ENCODE measurements at places on chromosomes 2 and 18. TPM values are rescaled to one million over a fixed set of nuclear protein-coding genes. Genes with fewer than 3 reads are reported as not detected.

GRCh38 chr18:25033747-25034471 is 318.1 kb downstream of the ZNF521 start:
- no peak for DNase-seq

GRCh38 chr2:84631985-84632384 is 115.7 kb downstream of the DNAH6 start:
- DNase-seq = no peak

DNA sequence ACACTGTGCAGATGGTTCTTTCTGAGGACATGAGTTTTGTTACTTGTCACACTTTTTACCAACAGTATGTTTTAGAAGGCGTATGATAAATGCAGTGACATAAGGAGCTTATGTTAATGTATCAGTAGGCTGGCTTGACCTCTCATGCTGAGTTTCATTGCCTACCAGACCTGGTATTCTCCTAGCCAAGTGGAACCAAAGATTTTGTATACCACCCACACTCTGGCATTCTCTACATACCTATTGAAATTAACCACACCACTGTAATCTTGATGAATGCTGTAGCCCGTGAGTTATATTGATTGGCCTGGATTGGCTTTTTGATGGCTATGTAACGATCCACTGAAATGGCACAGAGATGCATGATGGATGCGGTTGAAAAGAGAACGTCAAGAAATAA is 11.4 kb downstream of the HTR2B start:
- DNase-seq = no peak

DNA sequence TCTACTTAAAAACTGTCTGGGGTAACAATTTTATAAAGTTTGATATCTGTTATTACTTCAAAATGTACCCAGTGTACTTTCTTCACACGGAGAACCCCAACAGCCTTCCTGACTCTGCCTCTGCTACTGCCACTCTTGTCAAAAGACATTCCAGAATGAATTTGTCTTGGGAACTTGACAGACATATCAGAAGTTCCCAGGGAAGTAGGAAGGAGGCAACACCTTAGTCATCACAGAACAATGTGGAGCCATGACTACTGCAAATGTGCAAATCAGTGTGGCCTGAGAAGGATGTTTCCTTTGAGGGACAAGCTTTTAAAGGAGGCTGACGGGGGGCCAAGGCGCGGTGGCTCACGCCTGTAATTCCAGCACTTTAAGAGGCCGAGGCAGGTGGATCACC is 133.8 kb upstream of the RNF152 start:
- no peak for DNase-seq

- no peak for DNase-seq
Observed at GRCh38 chr2:46045888-46046287, 251.3 kb upstream of the EPAS1 start.

DNA sequence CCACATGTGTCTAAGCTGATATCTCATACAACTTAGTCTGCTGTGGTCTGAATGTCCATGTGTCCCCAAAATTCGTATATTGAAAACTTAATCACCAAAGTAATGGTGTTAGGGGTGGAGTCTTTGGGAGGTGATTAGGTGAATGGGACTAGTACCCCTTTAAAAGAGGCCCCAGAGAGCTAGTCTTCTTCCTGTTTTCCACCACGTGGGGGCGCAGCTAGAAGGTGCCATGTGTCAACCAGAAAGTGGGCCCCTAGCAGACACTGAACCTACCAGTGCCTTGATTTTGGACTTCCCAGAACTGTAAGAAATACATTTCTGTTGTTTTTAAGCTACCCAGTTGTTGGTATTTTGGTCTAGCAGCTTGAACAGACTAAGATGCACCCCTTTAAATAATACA is 86.6 kb downstream of the ASB1 start:
- DNase-seq = no peak

DNA sequence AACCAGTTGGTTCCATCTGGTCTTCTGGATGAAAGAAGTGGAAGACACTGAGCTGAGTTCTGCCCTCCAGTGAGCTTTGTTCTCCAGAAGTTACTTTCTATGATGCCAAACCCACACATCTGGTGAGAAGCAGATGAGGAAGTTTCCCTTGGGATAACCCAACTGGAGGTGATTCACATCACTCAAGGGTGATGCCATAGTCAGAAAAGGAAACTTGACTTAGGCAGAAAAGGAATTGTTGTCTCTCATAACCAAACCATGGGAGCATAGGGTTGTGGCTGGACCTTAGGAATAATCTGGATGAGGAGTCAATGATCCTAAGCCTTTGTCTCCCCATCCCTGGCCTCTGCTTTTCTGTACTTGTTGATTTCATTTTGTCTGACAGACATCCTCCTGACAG is 43.7 kb downstream of the CDC42EP3 start:
- DNase-seq = no peak

GRCh38 chr2:210215120-210215519 is 10.1 kb downstream of the ACADL start:
- no peak for DNase-seq

DNA sequence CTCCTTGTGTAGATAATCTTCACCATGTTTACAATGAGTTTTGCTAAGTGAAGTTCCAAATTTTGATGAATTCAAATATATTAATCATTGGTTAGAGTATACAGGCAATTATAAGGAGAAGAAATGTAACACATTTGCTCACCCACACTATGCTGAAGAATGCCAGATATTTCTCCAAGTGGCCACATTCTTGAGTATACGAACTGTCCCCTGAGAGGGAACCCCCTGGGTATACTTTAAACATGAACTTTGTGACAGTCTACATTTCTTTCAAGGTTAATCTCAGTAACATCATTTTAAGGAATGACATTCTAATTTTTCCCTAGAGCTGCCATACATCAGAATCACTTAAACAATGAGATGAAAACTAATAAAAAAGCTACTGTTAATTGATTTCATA is 39.8 kb upstream of the CDKL4 start:
- no peak for DNase-seq

DNA sequence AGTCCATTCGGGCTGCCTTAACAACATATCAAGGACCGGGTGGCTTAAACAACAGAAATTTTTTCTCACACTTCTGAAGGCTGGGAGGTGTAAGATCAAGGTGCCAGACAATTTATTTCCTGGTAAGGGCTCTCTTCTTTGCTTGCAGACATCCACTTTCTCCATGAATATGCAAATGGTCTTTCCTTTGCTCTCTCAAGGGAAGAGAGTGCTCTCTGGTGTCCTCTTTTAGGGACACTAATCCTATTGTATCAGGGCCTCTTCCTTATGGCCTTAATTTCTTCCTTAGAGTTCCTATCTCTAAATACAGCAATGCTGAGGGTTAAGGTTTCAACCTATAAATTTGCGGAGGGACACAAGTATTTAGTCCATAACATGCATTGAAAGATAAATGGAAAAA is 770.8 kb downstream of the DSC3 start:
- DNase-seq = no peak

GRCh38 chr2:121123268-121123667 is 161.7 kb downstream of the TFCP2L1 start:
- DNase-seq = no peak

DNA sequence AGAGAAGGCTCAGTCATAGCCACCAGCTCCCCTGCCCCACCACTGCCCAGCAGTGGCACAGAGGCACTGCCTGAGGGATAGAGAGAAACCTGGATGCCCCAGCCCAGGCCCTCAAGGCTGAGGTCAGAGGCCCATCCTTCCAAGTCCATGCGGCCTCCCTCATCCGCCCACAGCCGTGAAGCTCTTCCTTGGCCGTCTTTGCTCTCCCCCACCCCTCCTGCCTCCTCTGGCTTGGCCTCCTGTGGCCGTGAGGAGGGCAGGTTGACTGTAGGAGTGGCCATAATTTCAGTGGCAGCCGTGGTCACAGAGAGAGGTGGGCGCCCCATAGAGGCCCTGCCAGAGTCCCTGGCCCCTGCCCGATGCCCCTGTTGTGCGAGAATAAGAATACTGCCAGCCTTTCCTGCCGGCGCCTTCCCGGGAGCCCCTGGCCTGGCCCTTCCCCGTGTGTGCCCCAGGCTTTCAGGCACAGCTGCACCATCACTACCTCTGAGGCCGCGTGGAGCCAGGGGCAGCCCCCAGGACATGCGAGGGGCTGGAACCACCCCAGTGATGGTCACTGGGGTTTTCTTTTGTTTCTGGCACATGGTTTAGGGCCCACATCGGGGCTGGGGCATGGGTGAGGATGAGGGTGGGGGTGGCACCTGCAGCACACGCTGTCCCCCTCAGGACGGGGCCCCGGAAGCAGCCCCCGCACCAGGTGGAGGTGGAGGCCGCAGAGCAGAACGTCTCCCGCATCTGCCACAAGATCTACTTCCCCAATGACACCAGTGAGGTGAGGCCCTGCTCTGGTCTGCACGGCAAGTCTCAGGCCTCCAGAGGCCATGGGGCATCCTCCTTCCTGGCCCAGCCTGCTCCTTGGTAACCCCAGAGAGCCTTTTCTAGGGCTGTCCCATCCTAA is 13.1 kb upstream of the GPR17 start:
- no peak for DNase-seq

- no peak for DNase-seq
Observed at GRCh38 chr18:60147323-60147722, 225.3 kb downstream of the MC4R start.

- no peak for DNase-seq
Observed at GRCh38 chr2:12347066-12347493, 369.7 kb upstream of the TRIB2 start.

DNA sequence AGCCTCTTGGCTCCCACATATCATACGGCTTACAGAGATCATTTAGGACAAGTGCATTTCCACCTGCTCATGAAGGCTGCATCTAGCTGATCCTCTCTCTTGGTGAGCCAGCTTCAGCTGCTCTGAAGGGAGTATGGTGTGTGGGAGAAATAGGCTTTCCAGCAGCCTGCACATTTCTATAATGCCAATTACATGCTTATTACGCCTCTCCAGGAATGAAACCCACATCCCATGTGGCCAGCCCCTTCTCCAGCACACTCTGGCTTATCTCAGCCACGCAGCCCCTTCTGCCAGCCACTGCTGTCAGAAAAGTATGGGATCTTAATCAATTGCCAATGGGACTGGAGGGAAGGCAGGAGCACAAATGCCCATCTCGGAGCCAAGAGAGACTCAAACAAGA is 117.5 kb downstream of the GALNT14 start:
- DNase-seq = no peak

DNA sequence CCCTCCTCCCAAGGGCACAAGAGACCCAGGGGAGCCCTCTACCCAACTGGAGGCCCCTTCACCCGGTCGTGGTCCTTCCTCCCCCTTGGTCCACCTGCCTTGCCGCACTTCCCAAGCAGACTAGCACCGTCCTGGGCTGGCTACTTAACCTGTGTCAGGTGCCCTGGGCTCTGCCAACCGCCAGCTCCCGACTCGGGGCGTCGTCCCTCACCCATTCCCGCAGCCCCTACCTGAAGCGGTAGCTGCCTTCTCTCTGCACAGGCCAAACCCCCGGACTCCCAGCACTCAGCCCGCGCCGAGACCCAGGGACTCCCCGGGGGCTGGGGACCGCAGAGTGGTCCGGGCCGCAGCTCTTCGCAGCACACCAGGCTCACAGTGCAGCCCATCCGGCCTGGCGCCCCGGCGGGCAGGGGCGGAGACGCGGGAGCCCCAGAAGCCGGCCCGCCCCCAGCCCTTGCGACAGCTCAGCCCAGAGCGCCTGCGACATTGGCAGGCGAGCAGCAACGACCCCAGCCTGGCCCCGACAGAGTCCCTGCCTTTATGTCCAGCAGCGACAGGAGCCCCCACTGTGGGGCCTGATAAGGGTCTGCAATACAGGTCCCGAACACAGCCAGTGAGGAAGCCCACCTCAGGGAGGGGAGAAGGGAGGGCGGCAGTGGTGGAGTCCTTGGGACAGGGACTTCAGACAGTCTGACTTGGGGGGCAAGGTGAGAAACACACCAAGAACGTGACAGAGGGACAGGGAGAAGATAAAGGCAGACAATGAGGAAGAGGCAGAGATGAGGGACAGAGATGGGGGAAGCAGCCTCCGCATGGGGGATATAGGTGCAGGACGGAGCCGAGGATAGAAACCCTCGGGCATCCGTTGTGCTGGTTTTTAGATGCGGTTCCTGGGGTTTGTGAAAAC is 31.0 kb upstream of the TNS1 start:
- no peak for DNase-seq

DNA sequence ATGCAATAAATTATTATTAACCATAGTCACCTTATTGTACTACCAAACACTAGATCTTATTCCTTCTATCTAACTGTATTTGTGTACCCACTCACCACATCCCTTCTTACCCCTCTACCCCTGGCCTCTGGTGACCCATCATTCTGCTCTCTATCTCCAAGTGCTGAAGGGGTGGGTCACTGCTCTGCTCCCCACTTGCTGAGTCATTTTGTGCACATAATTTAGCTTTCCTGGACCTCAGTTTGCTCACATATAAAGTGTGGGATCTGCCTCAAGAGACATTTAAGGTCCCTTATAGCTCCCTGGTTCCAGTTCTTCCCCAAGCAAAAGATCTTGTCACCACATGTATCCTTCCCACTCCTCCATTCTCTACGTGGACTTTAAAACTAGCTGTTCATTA is 169.4 kb downstream of the ZNF385B start:
- DNase-seq = no peak

DNA sequence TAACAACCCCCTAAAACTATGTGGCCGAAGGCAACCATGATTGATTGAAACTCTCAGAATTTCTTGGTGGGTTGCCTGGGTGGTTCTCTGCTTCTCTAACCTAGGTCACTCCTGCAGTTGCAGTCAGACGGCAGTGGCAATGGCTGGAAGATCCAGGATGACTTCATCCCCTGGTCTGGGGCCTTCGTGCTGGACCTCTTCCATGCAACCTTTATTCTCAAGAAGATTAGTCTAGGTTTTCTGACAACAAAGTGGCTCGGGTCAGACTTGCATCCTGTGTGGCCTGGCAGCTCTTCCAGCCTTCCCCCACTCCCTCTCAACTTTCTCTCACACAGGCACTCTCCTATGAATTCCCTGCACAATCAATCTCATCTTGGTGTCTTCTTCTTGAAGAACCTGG is 76.4 kb downstream of the METTL4 start:
- DNase-seq = no peak

- DNase-seq = no peak
Observed at GRCh38 chr18:33817096-33817495, 239.1 kb downstream of the ASXL3 start.

DNA sequence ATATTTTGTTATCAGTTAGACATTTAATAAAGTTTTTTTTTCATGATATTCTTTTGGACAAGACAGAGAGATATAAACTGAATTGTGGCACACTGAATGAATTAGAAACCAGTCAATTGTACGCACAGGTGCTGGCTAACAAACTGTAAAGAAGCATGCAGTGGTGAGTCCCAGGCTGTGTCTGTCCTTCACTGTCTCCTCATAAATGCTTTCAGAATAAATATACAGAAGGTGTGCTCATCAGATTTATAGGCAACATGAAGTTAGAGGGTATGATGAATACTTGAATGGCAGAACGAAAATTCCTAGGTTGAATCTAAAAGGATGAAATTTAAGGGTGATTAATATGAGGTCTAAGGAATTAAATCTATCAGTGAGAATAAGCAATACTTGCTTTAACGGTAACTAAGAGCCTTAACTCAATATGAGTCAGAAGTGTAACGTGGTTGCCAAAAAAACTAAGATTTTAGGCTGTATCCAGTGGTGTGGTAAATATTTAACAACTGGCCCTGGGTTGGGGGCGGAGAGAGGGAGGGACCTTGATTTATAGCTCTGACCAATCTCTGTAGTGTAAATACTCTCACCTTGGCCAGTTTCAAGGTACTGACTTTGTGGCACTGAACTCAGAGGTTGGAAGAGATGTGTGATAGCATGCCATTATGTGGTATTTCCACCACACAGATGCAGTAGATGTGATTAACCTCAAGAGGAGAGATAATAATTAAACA is 41.9 kb upstream of the AAK1 start:
- DNase-seq = no peak

The GKN1 gene
- not detected for polyA plus RNA-seq

The SLC5A6 gene
- polyA plus RNA-seq = 34.4 TPM

The POTEI gene
- 0.17 TPM for polyA plus RNA-seq

The CASP10 gene
- polyA plus RNA-seq = 8.1 TPM

The GPR75 gene
- 4.4 TPM for polyA plus RNA-seq

The MRPL33 gene
- polyA plus RNA-seq = 141 TPM

The CNOT11 gene
- polyA plus RNA-seq = 56.6 TPM

The ANO7 gene
- 1.3 TPM for polyA plus RNA-seq
